Dermis microvascular lymphatic vessel endothelial cell (primary cell): ENCODE measurements at places on chromosomes 16 and 17. TPM values are rescaled to one million over a fixed set of nuclear protein-coding genes. Genes with fewer than 3 reads are reported as not detected.

The OR1F1 gene
- not detected in 2 replicates for total RNA-seq

GRCh38 chr16:27817038-27817437 lies 246.5 kb downstream of the GSG1L start:
- DNase-seq: no peak

DNA sequence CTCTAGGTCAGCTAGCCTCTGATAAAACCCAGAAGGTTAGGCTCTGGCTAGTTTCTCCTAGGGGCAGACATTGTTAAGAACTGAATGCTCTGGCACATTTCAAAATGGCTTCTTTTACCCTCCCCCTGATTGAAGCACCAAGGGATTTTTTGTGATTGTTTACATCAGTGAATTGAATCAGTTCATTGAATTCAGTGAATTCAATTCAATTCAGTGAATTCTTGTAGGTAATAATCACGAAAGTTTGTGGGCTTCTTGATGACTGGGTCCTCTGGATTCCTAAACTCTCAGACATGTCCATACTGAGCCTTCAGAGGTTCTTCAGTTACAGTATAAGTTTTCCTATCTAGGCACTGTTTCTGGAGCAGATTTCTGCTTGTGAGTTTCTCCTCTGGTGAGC lies 135.2 kb upstream of the ELAC2 start:
- DNase-seq: no peak

DNA sequence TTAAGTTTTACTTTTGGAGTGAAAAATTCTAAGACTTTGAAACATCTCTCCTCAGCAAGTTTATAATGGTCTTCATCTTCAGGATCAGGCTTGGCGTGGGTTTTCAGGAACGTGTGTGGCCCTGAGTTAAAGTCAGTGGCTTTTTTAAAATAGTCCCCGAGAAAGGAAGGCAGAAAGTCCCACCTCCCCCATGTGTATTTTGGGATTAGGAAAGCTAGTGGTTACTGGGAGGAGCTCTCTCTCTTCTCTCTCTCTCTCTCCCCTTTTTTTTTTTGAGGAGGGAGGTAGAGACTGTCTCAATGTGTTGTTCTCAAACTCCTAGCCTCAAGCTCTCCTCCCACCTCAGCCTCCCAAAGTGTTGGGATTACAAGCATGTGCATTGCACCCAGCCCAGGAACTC lies 213.2 kb downstream of the IRX3 start:
- no peak for DNase-seq

DNA sequence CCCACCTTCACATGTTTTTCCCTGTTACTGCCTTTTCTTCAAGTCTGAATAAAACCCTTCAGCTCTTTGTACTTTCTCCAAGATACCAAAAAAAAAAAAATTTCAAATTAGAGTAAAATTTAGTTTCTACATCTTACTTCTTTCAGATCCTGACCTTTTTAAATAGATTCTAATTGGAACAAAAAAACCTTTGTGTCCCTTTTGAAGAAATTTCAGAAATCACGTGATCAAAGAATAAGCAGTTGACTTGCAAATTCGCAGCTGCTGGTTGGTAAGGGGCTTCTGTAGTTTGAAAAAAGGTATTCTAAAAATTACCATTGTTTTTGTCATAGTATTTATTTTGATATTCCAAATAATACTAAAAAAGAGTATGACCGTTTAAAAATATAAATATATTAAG lies 71.7 kb downstream of the CDC27 start:
- no peak for DNase-seq

GRCh38 chr17:82930924-82931698 lies 91.3 kb upstream of the ZNF750 start:
- no peak for DNase-seq

GRCh38 chr16:51816929-51817328 lies 665.9 kb upstream of the SALL1 start:
- no peak for DNase-seq

GRCh38 chr17:48639982-48640857 lies 14.1 kb upstream of the HOXB9 start:
- DNase-seq: no peak

- no peak for DNase-seq
These were observed 146.4 kb downstream of the PCTP start for GRCh38 chr17:55897301-55897700.
